Muscle of arm (tissue), 14 donors: ENCODE measurements at places on chromosomes 6 and 20.

GRCh38 chr6:44856479-44856878 is 469.0 kb downstream of the CDC5L start:
- DNase-seq: no peak

- DNase-seq: no peak
Observed at GRCh38 chr20:31820228-31820627, 1.1 kb downstream of the MYLK2 start.

- DNase-seq: no peak
Observed at GRCh38 chr6:146341493-146342230, 202.0 kb upstream of the RAB32 start.

DNA sequence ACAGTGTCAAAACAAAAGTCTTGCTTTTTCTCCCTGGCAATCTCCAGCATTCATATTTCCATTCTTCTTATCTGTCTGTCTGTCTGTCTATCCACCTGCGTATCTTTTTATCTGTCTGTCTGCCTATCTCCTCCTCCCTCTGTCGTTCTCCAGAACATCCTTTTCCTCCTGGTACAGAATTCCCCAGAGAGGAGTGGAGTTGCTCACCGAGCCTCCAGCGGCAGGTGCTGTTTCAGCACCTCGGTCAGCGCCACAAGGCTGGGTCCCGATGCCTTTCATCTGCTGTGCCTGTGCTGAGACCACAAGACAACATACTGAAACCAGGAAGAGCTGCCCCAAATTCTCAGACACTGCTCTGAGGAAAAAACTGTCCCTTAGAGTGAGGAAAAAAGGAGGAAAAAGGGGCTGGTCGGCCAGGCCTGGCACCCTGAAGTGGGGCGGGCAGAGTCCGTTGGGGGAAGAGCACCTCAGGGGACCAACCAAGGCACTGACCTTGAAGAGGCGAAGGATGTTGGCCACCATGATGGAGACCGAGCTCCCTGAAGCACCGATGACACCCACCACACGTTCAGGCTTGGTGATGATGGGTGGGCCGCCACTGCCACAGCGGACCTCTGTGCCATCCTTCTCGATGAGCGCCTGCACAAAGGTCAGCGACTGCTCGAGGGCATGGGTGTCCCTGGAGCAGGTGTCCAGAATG is 13.3 kb downstream of the GRM4 start:
- DNase-seq: peak; percentile 26

DNA sequence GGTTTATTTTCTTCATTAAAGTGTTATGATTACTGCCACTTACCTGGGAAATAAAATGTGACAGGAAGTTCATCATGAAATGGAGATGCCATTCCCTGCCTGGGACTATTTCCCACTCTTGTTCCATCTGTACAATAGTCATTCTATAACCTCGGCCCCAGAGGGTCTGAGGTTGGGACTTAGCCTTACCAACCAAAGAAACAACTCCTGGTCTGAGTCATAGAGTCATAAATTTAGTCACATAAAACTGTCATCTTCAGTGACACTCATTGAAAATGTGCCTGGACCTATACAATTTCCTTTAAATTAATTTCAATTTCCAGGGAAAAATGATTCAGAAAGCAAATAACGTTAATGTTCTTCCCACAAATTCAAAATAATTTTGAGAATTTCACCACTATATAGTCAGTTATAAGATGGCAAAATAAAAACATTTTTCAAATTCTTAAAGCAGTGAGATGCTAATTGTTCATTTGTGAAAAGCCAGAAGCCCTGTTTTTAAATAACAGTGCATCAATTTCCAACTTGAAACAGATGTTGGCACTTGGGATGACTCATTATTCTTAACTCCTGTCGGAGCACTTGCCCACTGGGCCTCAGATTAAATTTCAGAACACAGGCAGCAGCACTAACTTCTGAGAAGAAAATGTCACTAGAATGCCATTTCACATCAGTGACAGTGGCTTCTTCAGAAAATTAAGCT is 201.2 kb upstream of the SMLR1 start:
- no peak for DNase-seq

GRCh38 chr6:40359808-40360207 is 227.4 kb downstream of the LRFN2 start:
- DNase-seq: no peak

DNA sequence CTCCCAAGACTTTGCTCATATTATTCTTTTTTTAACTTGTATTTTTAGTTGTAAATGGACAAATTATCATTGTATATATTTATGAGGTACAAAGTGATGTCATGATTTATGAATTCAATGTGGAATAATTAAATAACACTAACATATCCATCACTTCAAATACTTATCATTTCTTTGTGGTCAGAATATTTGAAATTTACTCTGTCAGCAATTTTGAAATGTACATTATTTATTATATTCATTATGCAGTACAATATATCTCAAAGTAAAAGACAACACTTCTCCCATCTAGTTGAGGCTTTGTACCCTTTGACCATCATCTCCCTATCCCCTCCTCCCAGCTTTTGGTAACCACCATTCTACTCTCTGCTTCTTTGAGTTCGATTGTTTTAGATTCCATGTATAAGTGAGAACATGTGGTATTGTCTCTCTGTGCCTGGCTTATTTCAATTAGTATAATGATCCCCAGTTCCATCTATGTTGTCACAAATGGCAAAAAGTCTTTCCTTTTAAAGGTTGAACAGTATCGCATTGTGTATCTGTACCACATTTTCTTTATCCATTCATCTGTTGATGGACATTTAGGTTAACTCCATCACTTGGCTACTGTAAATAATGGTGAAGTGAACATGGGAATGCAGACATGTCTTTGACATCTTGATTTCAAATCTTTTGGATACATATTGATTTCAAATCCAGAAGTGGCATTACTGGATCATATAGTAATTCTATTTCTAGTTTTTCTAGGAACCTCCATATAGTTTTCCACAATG is 197.2 kb downstream of the KIF6 start:
- no peak for DNase-seq

DNA sequence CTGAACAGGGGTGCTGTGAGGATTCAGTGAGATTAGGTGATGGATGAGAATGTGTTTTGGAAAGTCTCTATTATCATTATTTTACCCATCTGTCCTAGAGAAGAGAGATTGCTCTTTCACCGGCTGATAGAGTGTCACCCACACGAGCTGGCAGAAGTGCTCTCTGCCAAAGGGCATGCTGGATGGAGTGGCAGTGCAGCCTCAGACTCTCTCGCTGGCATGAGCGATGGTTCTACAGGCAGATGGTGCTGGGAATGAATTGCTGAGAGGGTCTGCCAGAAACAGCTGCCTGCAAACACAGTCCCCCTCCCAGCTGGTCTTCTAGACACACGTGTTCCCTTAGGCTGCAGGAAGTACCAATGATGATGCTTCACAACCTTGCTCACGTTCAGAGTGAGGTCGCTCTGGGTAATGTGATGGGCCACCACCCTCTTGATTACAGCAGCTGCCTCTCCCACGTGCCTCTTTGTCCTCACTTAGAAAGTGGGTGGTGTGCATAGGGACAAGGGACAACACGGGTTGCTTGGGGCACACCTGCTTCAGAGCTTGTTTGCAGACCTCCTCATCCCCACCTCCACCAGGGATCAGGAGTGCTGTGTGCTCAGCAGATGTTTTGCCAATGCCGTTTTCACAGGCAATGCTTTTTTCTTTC is 84.7 kb downstream of the FOXA2 start:
- no peak for DNase-seq

DNA sequence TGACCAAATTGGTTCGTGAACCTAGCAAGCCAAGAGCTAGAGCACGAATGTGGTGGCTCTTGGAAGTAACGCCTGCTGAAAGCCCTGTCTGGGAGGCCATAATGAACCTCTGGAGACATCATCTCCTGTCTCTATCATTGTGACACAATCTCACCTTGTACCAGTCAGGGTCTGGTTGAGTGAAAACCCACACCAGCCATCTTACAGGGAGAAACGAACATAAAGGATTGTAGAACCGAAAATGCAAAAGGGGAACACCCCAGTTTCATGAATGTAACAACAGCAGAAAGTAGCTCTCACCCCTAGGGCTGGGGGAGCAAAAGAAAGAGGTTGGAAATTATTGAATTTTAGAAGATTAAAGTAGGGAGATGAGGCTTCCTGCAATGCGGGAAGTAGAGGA is 50.9 kb upstream of the TAB2 start:
- DNase-seq: no peak

- DNase-seq: no peak
Observed at GRCh38 chr6:163232015-163232523, 182.4 kb upstream of the QKI start.

- DNase-seq: no peak
Observed at GRCh38 chr6:107576852-107577251, 86.9 kb downstream of the SOBP start.

- no peak for DNase-seq
Observed at GRCh38 chr20:13449868-13450434, 188.8 kb downstream of the TASP1 start.

DNA sequence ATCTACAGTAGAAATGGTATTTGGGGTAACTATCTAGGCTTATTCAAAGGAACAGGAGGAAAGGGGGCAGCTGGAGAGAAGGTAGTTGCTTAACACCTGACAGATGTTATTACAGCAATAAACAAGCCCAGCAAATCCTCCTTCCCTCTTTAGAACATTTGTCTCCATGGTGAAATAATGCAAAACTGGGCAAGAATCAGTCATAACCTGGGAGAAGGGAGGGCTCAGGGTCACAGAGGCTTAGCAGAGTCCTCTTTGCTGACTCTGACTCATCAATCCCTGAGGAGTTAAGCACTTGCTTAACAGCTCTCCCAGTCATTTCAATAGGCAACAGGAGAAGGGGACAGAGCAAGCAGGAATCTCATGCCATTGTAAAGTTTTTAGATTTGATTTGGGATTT is 230.3 kb downstream of the IBTK start:
- DNase-seq: no peak

- DNase-seq: no peak
Observed at GRCh38 chr6:135474362-135474761, 23.2 kb downstream of the AHI1 start.

- no peak for DNase-seq
Observed at GRCh38 chr20:38961530-38962043, 557 bp upstream of the DHX35 start.

DNA sequence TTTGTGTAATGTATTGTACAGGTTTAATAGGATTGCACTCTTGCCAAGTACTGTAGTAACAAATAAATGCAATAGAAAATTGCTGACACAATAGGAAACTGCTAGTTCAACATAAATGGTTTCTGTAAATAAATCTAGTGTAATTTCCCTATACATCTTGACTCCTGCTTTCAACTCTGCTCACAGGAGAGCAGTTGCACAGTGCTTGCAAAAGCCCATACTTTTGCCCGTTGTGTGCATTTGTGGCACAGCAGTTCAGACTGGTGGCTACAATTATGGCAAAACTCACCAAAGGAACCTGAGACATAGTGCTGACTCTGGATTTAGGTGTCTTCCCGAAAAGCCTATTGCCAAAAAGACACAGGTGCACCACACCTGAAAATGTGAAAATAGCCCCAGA is 953.3 kb upstream of the SLC35B3 start:
- no peak for DNase-seq

DNA sequence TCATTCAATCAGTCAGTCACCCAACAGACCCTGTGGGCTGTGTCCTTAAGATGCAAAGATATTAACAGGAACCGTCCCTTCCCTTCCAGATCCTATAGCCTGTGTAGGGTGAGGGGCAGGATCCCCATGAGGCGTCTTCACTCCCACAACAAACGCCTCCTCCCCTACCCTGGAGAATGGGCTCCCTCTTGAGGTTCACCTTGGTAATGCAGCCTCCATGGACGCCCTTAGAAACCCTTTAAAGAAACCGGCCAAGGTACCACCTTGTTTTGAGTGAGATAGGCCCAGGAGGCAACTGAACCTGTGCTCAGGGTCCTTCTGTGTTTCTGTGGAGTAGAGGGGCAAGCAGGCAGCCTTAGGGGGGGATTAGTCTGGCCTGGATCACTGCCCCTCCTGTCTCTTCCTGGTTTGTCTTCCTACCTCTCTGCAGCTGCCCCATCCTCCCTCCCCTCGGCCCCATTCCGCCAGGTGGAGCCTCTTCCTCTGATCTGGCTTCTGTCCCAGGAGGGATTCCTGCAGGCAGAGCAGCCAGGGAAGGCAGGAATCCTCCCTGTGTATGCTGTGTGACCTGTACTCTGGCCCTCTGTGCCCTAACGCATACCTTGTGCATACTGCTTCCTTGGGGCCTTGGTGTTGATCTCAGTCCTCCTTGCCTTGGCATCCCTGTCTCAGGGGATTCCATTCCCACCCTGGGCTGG is 6.6 kb upstream of the GUCA1A start:
- DNase-seq: peak; percentile 73

DNA sequence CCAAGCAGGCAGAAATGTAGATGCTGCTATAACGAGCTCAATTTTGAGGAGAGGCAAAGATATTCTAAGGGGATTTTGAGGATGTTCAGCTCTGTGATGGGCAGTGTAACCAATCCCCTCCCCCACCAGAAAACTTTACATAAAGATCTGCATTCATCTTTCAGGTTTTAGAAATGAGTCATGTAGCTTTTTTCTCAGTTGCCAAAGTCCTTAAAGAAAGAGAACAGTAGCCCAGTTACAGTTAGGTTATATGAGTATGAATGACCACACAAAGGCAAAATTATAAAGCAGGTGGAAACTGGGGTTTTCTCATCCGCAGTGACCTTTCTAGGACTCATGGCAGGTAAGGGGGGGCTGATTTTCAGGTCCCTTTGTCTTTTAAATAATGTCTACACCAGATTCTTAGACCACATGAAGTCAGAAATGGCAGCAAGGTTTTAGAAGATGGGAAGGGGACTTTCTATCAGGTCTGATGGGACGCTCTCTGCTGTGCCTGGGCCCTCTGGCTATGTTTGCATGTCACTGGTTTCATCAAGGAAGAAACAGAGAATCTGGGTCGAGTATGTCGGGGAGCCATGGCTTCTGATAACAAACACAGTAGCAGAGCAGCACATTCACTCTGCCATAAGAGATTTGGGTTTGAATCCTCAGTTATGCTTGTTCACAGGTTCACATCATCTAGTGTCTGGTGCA is 94.7 kb downstream of the CLIC5 start:
- DNase-seq: no peak
